AG04450 (cell line): ENCODE measurements at places on chromosomes 12 and 14.

DNA sequence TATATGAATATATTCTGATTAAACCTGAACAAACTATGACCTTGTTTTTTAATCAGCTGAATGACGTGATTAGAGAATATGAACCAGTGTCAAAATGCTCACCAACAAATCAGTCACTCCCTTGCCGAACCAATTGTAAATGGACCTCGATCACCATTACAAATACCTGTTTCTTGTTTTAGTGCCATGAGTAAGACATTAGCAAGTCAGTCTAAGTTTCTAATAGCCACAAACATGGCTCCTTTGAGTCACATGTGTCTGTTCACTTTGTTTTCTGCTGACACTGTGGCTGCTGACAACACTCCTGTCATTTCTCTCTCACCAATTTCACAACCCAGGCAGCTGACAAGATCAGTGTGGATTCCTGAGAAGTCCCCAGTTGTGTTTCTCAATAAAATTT, 286.2 kb upstream of the MDGA2 start:
- no peak for DNase-seq

DNA sequence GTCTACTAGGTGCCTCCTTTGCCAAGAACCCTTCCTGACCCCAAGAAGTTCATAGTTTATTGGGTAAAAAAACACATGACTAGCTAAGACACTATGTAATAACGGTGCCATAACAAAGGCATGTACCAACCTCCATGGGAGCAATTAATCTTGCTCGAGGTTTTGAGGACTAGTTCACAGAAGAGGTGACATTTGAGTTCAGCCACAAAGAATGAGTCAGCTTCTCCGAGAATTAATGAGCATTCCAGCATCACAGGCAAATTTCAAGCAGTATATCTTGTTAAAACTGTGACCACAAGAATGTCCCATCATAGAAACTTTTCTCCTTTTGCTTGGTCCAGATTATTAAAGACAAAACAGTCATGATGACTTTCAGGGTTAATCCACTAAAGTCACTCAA, 113.0 kb upstream of the RAP1B start:
- peak; percentile 26 for DNase-seq

DNA sequence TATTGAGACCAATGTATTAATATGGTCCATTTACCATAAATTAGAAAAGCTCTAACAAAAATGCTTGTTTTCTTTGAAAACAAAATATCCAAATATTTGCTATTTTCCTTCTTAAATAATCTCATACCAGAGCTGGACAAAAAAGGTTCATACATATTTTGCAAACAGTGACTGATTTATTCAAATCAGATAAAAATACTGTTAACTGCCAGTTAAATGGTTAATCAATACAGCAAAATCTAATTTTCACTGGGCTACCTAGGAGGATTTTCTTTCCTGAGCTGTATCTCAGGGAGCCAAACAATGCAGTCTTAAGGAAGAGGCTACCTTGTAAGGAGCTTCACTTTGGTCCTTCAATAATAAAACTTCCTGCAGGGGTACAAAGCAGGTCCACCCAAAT, 2.0 kb downstream of the FERMT2 start:
- no peak for DNase-seq

DNA sequence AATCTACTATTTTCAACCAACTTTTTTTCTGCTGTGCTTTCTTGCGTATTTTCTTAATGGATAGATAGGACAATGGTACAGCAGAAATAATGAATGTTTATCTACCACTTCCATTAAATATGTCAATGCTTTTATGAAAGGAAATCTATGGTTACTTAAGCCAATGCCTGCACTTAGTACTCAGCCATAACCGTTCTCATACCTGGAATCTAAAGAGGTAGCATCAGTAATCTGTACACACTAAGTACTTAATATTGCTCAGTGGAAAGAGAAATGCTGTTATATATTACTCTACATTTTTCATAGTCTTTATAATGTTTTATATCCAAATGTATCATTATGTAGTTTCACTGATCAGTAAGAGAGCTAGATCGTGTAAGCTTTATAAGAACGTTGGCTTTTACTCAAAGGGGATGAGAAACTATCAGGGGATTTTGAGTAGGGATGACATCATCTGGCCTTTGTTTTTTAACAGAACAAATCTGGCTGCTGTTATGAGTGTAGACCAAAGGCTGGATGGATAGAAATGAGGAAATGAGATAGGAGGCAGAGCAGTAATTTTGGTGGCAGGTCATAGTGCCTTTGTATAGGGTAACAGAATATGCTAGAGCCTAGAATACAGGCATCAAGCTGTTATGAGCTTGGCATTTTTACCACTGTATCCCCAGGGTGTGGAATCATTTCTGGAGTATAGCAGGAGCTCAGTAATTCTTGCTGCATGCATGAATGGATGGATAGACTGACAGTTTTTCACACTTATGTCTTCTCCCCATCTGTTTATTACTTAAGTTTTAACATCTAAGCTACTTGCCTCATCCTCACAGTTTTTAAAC, 34.0 kb downstream of the ALG10B start:
- DNase-seq, result no peak

DNA sequence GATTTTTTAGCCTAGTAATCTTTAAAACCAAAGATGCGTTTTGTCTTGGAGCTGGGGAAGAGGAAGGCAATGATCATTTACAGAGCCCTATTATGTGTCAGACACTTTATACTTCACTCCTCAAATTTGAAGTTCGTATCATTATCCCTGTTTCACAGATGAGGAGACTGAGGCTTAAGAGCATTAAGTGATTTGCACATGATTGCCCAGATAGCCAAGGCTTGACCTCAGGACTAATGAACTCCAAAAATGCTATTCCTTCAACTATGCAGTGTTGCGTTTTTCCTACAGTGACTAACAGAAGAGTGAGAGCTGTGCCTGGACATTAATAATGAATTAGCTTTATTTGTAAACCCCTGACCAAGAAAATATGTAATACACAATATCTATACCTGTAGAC, 136.8 kb upstream of the EEA1 start:
- DNase-seq, result no peak

GRCh38 chr12:3034067-3034750, 43.0 kb upstream of the TSPAN9 start:
- DNase-seq, result peak; percentile 44

GRCh38 chr14:60242429-60242828, 6.6 kb upstream of the PPM1A start:
- DNase-seq, result no peak

- no peak for DNase-seq
Measured at GRCh38 chr12:132185705-132186104, 41.4 kb downstream of the NOC4L start.

DNA sequence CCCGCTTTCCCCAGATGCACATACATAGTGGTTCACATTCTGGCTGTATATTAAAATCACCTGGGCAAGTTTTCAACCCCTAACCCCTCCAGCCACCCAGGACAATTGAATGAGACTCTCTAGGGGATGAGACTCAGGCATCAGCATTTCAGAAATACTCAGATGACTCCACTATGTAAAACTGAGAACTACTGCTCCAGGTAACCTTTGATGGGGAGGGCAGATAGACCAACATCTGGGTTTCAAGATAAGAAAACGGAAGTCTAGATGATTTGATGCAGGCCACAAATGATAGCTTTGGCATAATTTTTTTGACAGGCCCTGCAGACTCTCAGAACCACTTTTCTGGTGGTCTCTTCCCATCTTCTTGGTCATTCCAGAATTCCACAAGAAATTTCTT, 341.1 kb downstream of the EMP1 start:
- DNase-seq, result no peak

DNA sequence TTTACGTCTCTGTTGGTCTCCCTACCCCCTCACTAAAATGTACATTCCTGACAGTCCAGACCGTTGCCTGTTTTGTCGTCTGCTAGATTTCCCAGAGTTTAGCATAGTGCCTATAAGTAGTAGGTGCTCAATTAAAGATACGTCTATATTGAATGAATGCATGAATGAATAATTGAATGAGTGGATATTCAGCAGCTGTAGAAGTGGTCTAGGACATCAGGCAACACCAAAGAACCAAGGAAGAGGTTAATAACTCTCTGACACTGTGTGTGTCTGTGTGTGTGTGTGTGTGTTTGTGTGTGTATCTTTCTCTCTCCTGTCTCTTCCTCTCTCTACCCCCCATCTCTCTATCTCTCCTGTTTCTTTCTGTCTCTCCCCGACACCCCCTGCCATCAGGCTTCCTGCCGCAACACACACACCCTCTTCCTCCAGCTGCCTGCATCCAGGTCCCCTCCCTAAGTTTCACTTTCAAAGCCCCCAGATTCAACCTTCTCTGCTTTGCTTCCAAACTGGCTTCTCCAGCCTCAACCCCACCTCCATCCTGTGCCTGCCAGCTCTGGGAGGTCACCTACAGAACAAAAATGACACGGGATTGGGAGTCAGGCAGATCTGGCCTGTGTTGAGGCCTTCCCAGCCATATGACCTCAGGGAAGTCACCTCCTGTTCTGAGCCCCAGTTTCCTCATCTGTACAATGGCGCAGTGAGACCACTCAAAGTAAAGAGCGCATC, 119.9 kb upstream of the NCOR2 start:
- DNase-seq, result no peak

GRCh38 chr12:105428793-105429395, 98.4 kb downstream of the C12orf75 start:
- DNase-seq, result no peak
